ENCODE measurements at places on chromosomes 16 and 17.

DNA sequence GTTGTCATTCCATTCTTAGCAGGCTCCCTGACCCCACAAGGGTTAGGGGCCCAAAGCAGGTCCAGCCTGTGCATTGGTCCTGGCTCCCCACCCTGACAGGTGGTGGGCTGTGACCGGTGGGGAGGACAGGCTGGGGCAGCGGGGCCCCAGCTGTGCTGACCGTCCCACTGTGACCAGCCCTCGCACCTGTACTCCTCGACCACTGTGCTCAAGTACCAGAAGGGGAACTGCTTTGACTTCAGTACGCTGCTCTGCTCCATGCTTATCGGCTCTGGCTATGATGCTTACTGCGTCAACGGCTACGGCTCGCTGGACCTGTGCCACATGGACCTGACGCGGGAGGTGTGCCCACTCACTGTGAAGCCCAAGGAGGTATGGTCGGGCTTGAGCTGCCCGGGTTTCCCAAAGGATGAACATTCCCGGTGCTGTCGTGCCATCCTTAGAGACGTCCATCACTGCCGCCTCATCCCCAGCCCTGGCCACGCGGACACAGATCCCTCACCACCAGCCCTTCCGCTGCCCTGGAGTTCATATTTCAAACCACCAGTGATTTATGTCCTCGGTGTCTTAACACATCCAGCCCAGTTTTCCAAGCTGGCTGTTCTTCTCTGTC is 7.3 kb downstream of the DRC7 start:
- DNase-seq = no peak

GRCh38 chr16:81357711-81358260 is 43.0 kb downstream of the GAN start:
- DNase-seq = no peak

GRCh38 chr16:63461248-63461841 is 1425.1 kb upstream of the CDH8 start:
- DNase-seq = no peak

- DNase-seq = no peak
These were observed 15.2 kb upstream of the CLEC18C start for GRCh38 chr16:70158261-70158939.

GRCh38 chr17:75645889-75646637 is 12.8 kb downstream of the SMIM5 start:
- DNase-seq = no peak

DNA sequence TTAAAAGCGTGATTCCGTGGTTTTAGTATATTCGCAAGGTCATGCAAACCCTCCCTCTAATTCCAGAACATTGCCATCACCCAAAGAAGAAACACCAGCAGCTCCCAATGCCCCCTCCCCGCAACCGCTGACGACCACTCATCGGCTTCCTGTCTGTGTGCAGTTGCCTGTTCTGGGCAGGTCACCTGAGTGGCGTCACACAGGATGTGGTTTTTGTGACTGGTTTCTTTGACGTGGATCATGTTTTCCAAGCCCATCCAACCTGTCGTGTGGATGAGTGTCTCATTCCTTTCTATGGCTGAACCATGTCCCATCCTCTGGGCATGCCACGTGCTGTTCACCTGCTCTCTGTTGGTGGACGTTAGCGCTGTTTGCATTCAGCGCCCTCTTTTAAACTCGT is 8.2 kb upstream of the ATP2C2 start:
- DNase-seq = no peak

DNA sequence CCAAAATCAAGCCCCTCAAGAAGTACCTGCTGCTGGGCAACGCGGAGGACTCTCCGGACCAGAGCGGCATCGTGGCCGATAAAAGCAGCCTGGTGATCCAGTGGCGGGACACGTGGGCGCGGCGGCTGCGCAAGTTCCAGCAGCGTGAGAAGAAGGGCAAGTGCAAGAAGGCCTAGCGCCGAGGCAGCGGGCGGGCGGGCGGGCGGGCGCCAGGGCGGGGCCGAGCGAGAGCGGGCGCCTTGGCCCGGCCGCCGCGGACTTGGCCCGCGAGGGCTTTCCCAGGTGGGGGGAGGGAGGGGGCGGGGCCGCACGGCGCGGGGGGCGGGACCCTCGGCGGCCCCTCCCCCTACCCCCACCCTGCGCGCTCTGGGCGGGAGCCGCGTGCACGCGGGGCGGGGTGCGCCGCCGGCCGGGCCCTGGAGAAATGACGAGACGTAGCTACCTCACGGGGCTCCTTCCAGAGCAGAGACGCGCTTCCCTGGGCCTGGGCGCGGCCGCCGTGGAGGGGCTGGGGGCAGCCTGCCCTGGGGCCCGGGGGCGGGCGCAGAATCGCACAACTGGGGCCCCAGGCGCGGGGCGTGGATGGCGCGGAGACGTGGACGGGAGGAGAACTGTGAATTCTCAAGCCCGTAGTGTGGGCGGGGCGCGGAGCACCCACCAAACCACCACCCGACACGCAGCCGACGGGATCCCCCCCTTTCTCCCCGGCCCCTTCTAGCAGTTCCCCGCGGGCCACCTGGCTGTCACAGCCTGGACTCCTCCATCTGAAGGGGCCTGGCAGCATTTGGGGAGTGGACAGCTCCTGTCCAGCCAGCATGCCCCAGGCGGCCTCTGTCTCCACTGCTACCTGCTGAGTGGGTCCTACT is 218.7 kb downstream of the NTN1 start:
- DNase-seq = peak; percentile 43

All from stimulated activated CD4-positive, alpha-beta T cell treated with anti-CD3 and anti-CD28 coated beads, TNF-alpha, amount 100 ng/mL, for 24 hours (primary cell).